Activated CD8-positive, alpha-beta memory T cell treated with anti-CD3 and anti-CD28 coated beads for 4 hours (primary cell): ENCODE measurements at places on chromosomes 2 and 18.

DNA sequence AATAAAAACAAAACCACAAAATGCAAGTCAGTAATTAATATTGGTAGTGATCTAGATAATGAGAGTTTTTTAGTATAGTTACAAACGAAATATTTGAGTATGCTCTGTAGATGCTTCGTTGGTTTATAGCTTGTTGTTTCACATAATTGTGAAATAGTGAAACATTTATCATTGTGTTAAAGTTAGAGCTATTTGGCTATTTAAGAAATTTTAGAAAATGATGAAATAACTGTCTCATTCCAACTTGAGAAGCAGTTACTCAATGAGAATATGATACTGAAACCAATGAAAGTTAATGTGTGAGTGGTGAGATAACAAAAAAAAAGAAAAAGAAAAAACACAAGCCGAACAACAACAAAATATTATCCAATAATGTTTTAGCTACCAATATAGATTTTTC is 475.6 kb upstream of the ZEB2 start:
- DNase-seq, result no peak

DNA sequence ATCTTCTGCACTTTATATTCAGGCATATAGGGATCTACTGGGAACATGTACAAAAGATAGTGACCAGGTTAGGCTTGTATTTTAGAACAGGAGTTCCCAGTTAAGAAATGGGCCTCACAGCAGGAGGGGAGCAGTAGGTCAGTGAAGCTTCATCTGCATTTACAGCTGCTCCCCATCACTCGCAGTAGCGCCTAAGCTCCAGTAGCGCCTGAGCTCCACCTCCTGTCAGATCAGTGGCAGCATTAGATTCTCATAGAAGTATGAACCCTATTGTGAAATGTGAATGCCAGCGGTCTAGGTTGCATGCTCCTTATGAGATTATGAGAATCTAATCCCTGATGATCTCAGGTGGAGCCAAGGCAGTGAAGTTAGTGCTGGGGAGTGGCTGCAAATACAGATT is 224.4 kb upstream of the CYRIA start:
- no peak for DNase-seq

DNA sequence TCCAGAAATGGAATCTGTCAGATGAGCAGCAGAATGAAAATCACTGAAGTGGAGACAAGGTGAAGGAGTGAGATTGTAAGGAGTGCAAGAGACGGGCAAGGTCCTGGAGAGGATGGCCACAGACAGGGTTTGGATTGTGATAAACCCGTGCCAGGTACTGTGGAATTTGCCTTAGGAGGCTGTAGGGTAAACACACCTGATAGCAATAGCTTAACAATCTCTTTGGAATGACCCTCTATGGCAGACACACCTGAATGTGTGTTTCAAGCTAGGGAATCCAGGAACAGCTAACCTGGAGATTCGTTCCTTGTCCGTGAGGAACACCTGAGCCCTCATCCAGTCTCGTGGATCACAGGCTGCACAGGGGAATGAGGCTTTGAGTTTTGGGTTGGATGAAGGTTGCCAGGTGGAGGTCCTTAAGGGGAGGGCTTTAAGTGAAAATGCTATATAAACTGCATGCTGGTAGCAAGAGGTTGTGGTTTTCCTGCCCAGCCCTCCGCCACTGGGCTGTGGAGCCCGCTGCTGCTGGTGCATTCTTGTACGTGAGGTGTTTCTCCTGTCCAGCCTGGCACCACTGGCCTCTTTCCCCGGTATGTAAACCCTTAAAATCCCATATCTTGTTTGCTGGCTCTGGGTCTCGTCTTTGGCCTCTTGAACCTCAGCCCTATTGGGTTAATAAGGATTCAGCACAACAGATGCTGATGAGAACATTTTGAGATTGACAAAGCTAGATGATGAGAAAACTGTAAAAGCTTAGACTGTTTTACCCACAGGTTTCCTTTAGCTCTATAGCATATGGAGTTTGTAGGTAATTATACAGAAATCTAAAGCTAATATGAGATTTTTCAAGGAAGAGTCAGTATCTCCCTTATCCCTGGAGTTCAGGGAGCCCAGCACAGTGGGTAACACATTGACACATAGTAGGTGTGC is 117.9 kb downstream of the ARHGAP15 start:
- DNase-seq, result no peak

DNA sequence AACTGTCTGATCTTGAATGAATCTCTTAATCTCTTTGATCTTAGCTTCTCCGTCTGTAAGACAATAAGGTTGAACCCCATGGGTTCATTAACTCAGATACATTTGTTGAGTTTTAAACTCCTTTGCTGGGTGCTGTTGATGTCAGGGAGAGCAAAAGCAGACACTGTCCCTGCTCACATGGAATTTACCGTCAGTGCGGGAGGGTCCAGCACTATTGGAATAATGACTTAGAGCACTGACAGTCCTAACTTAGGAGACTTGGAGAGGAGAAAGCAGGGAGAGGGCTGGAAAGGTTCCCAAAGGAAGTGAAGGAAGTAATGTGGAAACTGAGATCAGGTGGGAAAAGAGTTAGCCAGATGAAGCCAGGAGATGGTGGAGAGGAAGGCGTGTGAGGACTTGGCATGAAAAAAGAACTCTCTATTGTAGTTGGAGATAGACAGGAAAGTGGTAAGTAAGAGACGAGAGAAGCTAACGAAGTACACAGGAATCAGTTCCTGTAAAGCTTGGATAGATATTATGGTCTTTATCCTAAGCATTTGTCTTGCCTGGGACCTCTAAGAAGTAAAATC is 141.4 kb upstream of the SERTAD2 start:
- DNase-seq, result no peak

- DNase-seq, result no peak
Observed at GRCh38 chr2:10972683-10973433, 61.1 kb downstream of the KCNF1 start.

DNA sequence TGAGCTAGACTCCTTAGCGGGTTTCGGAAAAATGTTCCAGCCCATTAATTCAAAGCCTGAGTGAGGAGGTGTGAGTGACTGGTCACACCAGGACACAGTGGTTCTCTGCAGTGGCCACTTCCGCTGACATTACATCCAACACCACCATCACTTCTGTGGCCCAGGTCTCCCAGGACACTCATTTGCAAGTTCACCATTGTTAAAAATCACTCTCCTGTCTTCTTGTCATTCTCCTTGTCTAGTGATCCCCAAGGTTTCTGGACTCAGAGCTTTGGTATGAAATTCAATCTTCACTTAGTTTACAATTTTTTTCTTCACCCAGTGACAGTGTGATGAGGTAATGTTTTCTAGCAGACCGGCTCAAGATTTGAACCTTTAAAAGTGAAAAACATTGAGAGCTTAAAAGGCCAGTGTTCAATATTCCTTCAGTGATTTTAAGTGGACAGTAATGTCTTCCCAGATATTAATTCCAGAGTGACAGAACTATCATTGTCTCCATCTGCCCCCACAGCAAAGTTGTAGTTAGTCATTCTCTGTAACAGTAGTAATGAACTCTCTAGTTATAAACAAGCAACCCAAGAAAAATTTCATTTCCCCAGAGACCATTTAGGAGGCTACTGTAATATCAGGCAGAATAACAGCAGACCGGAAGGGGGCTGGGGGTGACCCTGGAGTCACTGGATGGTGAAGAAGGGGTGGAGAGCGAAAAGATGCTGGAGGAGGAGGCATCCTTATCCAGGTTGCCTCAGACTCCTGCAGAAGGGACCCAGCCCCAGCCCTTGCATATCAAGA is 164.9 kb downstream of the GFPT1 start:
- no peak for DNase-seq

GRCh38 chr2:139492131-139492680 is 712.0 kb upstream of the NXPH2 start:
- no peak for DNase-seq

- peak; percentile 6 for DNase-seq
Observed at GRCh38 chr2:28751956-28752630, 463 bp downstream of the PPP1CB start.

GRCh38 chr2:105396254-105397024 is 2.4 kb downstream of the FHL2 start:
- DNase-seq, result peak; percentile 10
